ENCODE measurements at places on chromosomes 11 and 22.

DNA sequence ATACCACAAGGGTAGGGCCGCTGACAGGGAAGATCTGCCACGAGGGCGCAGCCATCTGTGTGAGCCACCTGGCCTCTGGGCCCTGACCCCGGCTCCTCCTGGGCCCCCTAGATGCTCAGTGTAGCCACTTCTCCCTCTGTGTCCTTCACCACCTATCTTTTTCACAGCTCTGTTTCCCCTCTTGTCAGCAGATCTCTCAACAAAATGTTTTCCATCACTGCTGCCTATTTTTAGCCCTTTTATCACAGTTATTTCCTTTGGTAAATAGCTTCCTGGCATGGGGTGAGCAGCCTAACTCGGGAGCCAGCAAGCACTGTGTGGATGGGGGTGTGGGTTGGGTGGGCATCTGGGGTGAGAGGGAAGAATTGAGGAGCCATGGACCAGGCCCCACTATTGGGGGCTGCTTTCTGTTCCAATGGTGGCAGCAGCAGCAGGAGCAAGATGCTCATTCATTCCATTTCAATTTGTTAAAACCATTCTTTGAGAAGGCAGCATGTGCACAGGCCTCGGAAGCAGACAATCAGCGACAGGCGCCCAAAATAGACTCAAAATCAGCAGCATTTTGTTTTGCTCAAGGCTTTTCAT, 135.2 kb upstream of the NAV2 start:
- no peak for DNase-seq

- no peak for DNase-seq
These were observed 27.3 kb downstream of the CTR9 start for GRCh38 chr11:10778217-10778970.

DNA sequence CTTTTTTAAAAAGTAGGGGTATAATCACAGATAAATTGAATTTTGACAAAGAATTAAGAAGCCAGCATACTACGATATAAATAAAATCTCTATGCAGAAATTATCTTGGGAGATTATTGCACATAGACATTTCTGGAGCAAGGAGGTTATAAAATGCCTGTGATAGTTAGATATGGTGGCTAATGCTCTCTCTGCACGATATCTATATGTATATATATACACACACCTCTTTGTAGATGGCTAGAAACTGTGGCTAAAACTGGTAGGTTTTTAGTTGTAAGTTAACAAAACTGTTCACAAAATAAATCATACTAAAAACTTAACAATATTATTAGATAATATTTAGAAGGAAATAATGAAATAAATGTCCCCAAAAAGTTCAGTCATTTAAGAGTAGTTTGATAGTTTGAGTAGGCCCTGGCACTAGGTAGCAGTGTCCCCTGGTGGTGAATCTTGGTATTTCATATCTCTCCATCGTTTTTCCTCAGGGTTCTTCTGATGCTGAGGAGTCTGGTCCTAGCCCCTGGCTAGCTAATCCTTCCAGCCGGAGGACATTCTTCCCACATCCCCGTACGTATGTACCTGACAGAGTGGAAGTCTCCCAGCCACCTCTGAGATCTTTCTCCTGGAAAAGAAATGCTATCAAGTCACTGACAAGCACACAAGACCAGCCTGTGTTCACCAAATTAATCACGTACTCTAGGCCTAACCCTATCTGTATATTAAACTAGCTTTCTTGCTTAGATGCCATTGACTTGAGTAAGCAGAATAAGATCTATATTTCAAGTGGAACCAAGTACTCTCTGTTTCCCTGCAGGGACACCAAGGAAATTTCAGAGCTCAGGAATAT, 32.2 kb downstream of the ART5 start:
- no peak for DNase-seq

GRCh38 chr11:111693224-111693937, 72.8 kb downstream of the PPP2R1B start:
- no peak for DNase-seq

- DNase-seq, result no peak
These were observed 20.7 kb downstream of the MYH9 start for GRCh38 chr22:36367066-36367465.

DNA sequence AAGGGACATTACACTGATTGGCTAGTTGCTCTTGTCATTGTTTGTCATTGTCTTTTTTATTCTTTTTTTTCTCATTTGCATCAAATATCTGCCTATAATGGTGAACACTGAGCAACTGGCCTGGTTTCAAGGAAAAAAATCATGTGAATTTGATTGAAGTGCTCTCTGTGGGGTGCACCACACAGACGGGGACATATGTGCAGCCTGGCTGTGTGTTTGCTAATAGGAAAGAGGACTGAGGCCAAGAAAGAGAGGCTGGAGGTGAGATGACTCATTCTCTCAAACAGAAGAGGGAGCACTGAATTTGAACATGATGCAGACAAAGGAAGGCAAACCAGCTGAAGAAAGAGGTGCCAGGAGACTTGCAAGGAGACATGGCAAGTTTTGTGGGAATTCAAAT, 684.9 kb upstream of the CCDC90B start:
- DNase-seq, result no peak

DNA sequence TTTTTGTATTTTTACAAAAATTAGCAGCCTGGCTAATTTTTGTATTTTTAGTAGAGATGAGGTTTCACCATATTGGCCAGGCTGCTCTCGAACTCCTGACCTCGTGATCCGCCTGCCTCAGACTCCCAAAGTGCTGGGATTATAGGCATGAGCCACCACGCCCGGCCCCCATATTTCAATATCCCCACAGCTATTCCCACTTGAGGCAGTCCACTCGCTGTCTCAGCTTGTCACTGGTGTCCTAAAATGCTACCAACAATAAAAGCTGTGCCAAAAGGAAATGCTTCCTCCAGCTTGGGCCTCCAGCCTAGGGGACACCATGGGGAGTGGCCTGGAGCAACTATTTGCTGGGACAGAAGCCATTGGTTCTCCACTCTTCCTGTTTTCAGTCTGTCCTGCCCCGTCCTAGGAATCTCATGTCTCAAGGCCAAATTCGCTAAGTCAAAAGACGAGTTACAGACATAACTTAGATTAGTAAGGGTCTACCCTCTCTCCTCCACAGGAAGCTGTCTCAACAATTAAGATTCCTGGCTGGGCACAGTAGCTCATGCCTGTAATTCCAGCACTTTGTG, 7.3 kb upstream of the SPINDOC start:
- DNase-seq, result no peak

GRCh38 chr11:17570034-17570433, 23.0 kb downstream of the OTOG start:
- DNase-seq, result no peak

- no peak for DNase-seq
These were observed 80.7 kb upstream of the NAV2 start for GRCh38 chr11:19631712-19632498.

GRCh38 chr11:35214792-35215193, 75.8 kb downstream of the CD44 start:
- peak; percentile 17 for DNase-seq

- no peak for DNase-seq
These were observed 16.6 kb downstream of the OR8A1 start for GRCh38 chr11:124586238-124586860.
